ENCODE measurements at places on chromosomes 3 and 15. TPM values are rescaled to one million over a fixed set of nuclear protein-coding genes. Genes with fewer than 3 reads are reported as not detected.

Gene RPL4
- total RNA-seq: 6,391 TPM

DNA sequence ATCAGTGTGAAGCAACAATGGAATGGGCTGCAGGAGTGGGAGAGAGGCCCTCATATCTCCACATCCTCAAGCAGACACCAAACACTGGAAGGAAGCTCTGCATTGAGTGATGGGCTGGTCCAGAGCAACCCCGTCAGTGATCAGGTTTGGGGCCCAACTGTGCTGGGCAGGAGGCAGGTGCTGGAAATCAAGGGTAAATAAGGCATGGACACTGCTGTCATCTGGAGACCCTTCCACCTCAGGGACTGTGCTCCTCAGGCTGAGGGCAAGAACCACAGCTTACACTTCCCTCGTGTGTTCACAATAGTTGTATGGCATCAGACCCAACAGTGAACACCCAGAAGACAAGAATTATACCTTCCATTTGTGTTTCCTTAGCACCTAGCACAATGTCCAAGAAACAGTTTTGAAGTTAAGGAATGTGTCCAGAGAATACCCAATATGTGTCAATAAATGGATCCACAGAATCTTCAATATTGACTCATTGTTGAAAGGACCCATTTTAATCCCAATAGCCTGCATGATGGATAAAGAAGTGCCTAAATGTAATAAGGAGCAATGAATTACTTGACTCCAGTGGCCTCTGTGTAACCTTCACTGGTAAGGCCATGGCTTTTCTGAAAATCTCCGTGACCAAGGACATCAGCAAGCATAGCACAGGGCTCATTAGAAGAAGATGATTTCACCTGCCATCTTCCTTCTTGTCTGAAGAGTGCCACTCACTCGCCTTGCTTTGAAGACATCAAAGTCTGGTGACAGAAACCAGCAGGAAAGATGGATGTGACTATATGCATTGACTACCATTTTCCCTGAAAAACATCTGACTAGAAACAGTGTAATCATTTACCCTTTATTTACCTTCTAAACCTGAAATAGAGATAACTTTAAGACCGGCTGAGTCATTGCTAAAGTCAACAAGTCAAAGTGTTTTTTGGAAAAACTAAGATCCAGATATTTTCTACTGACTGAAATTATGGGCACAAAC, 7.0 kb upstream of the AHSG start:
- no peak for DNase-seq

Gene MME
- total RNA-seq: not detected

Gene RFC4
- 135 TPM for total RNA-seq

Gene GATM
- total RNA-seq: 1.2 TPM

DNA sequence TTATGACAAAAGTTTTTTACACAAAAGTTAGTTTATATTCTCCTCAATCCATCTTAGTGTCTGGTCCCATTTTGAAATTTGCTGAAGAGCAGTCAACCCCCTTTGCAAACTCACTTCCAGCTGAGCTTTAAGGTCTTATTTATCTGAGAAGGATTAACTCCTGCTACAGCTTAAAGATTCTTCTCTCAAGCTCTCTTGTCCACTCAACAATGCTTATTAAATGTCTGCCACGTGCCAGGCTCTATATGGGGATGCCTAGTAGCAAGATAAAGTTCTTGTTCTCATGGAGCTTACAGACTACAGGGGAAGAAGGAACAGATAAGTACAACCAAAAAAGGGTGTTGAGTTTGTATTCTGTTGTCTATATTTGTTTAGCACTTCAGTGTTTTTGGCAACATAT, 18.7 kb downstream of the TMPRSS7 start:
- DNase-seq: no peak
